ENCODE measurements at places on chromosomes 2 and 18.

- DNase-seq = no peak
Observed at GRCh38 chr2:226971770-226972169, 135.9 kb downstream of the RHBDD1 start.

DNA sequence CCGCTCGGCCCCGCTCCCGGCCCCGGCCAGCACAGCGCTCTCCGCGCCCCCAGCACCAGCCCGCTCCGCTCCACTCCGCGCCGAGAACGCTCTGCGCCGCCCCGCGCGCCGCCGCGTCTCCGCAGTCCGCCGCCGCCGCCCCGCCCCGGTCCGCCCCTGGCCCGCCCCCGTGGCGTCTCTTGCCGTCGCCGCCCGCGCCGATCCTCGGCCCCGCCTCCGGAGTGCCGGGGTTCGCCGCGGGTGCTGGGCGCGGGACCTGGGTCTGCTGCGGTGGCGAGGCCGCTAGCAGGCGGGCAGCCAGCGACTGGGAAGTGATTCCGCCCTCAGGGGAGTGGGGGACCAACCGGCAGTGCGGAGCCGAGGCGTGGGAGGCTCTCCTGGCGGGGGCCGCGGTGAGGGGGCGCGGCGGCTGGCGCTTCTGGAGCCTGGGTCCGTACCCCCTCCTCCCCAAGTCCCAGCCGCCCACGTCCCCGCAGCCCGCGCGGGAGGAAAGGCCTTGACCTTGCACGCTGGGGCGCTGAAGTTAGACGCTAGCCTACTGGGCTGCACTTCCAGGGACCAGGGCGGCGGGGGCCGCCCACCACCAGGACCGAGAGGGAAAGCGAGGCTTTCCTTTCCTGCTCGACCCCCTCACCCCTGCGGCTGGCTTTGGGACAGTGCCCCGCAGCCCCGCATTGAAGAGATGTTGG, at the start of gene HS6ST1:
Gene HS6ST1, minus strand, starts transcription at position 93 of the 689 bp plus-strand sequence. CDS start 305 bp downstream, outside the sequence.
- DNase-seq = peak; percentile 85

DNA sequence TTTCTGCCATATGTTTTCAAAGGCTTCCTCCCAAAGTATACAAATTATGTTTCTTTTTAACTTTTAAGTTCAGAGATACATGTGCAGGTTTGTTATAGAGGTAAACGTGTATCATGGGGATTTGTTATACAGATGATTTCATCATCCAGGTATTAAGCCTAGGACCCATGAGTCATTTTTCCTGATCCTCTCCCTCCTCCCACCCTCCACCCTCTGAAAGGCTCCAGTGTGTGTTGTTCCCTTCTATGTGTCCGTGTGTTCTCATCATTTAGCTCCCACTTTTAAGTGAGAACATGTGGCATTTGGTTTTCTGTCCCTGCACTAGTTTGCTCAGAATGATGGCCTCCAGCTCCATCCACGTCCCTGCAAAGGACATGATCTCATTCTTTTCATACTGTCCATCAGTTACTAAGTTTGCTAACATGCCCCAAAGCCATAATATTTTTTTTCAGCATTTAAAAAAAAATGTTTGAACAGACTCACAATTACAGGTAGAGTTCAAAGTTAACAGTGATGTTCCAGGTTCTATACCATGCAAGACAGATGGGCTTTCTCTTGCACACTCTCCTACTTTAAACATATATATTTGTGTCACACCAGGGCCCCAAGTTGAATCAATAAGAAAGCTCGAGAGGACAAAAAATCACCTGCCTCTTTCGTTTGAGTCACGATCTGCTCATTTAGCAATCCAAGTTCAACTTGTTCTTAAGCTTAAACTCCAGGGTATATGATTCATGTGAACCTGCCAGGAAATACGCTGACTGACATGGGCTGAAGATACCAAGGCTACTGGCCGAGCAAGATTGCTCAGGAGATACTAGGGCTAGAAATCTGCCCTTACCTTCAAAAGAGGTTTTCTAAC, 77.6 kb downstream of the AP1S3 start:
- DNase-seq = no peak

DNA sequence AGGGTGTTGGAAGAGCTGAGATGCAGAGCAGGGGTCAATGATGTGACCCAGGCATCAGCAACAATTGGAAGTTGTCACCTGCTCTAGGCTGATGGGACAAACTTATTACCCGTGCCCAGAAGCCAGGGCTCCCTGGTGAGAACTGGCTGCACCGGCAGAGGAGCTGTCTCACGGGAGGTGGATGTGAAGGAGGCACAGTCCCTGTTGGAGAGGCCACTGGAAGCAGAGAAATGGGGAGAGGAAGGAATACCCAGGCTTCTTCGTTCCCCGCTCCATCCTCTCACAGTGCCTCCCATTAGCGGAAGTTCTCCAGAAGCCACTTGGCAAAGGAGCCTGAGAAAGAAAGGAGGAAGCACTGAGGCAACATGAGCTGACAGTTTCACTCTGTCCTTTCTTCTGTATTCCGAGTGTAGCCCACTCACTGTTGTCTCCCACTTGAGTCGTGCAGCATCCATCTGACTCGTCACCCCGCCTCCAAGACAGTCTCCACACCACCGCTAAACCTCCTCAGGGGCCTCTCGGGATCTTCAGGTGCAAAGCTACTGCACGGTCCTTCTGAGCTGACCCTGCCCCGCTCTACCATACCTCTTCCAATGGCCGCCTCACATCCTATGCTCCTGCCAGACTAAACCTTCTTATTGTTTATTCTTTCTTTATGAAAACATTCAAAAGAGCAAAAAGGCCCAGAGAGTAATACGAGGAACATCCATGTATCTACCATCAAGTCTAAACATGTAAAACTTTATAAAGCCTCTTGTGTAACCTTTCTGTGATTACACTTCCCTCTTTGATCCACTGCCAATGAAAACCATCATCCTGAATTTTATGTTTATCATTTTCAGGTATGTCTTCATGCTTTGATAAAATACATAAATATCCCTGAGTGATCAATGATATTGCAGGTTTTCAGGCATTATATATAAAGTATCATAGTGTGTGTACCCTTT, 19.1 kb upstream of the AFTPH start:
- DNase-seq = no peak

GRCh38 chr2:177052471-177052870, 160.1 kb upstream of the HNRNPA3 start:
- no peak for DNase-seq

GRCh38 chr2:12613137-12613835, 103.5 kb upstream of the TRIB2 start:
- DNase-seq = no peak

DNA sequence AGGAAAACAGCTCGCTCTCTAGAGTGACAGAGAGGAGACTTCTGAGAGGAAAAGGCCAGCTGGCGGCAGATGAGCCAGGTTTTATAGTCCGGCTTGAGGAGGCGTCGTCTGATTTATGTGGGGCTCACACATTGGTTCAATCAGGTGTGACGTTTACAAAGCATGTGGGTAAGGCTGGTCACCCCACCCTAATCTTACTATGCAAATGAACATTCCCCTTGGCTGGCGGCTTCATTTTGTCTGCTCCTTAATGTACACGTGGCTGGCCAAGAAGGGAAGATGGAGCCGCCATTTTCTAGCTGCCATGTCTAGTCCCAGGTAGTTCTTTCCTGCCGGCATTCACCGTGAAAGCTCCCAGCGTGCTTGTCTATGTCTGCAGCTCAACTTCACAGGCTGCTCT, 299.1 kb upstream of the SPRED2 start:
- no peak for DNase-seq

GRCh38 chr2:85053802-85054201, 79.4 kb upstream of the TCF7L1 start:
- peak; percentile 2 for DNase-seq

DNA sequence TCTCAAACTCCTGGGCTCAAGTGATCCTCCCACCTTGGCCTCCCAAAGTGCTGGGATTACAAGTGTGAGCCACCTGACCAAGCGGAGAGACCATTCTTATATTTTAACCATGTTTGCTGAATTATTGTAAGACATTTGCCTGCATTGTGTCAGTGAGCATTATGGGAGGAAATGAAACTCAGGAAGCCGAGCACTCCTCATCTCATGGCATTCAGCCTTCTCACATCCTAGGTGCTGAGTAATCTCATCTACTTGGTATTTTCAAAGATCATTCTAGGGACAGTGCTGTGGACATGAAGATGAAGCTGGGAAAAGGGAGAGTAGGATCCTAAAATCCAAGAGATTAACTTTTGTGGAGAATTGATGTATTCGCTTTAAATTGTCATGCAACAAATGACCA, 66.1 kb downstream of the NAPG start:
- no peak for DNase-seq

DNA sequence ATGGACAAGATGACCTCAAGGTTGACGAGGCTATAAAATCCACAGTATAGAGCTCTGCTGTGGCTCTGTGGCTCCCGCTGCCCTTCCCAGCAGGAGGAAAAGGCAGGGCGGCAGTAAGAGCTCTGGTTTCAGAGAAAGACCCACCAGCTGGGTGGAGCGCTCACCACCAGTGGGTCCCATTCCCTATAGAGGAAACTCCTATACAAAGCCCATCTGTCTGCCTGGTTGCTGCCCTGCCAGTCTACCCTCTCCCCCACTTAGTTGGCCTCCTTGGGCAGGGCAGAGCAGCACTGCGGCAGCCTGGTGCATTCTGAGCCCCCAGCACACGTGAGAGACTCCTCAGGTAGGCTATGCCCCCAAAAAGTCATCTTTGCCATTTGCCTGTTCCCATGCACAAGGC, 26.5 kb downstream of the TNS1 start:
- no peak for DNase-seq

- no peak for DNase-seq
Observed at GRCh38 chr2:18119883-18120282, 241.4 kb downstream of the KCNS3 start.

DNA sequence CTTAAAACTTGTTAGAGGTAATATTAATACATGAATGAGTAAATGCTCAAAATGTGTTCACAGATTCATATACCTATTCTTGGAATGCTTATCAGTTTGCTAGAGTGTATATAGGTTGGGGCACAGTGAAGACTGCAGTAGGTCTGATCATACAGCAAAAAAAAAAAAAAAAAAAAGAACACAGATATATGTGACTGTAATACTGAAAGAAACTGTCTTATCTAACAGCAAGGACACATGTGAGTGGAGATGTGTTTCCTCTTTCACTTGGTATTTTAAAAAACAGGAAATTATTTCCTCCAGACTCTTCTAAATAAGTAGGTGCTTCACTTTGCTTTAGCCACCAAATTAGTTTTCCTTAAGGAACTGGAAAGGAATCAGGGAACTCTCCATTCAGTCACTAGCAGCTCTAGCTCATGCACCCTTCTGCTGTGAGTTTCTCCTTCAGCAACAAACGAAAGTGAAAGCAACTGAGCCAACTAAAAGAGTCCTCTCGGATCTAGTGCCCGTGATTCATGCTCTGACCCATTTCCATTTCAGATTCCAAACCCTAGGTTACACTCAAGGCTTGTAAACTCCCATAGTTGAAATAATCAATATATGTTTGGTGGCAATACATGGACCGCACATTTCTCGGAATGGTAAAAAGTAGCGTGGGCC, 98.5 kb downstream of the DSEL start:
- no peak for DNase-seq

DNA sequence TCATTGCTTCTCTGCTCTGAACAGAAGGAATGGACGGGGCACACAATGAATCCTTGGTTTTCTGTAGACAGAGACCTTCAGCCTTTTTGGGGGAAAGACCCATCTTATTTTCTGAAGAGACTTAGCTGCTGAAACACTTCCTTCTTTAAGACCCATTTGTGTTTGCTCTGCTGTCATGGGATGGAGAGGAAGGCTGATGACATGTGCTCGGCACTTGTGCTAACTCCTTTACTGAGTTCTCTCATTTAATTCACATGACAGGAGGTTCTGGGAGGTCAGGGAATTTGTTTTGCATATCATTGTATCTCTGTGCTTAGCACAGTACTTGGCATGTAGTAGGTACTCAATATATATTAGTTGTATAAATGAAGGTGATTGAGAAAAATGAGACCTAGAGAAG, 39.0 kb downstream of the OXER1 start:
- no peak for DNase-seq

- DNase-seq = no peak
Observed at GRCh38 chr18:59893971-59894370, 5.8 kb upstream of the PMAIP1 start.

GRCh38 chr2:111100765-111101162, 19.9 kb upstream of the BCL2L11 start:
- no peak for DNase-seq

GRCh38 chr2:73283545-73284295, 558 bp downstream of the FBXO41 start:
- DNase-seq = no peak

GRCh38 chr2:197339016-197339415, 28.4 kb upstream of the ANKRD44 start:
- DNase-seq = no peak

DNA sequence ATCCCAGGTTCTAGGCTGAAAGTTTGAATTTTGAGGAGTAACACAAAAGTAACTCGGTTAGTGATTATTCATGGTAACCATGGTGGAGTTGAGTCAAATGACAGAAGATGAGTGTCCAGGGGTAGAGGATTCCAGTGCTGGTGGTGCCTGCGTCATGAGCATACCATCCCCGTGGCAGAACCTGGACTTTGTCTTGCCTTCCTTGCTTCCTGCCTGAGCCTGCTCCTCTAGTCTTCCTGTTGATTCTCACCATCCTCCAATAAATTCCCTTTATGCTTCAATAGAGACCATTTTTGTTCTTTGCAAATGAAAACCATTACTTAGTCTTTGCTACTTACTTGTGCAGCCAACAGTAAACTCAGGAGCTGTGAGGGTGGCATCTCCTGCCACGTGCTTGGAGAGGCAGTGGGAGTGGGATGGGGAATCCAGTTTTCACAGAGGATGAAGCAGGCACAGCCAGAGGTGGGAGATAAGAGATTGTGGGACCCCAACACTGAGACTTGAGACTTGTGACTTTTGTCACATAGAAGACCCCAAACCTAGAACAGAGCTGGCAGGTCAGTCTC, 4.1 kb upstream of the YES1 start:
- DNase-seq = no peak

GRCh38 chr2:37827455-37827854, 97.6 kb upstream of the RMDN2 start:
- DNase-seq = no peak

DNA sequence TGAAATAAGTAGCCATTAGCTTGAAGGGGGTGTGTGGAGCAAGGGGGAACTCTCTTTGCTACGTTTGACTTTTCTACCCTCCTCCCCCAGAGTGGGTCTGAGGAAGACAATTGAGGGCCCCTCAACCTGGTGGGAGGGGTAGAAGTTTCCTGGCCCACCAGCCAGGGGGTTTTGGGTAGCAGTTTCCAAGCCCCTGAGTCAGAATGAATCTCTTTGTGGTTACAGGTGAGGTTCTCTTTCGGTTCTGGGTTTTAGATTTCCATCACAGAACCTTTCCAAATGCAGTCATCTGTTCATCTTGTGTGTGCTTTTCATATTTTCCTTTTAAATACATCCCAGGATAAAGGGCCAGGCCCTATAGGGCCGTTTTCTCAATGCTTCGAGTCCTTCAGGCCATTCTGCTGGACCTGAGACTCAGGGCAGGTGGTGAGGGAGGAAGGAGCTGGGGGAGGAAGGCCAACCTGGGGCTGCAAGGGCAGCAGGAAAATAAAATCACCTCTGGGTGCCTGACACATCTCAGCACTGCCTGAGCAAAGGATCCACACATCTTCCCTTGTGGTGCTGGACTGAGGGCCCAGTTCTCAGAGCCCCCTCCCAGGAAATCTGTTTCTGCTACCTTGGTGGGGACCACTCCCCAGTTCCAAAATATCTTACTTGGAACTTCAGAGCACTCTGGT, 4.7 kb downstream of the LBH start:
- DNase-seq = no peak

Measured in stimulated activated CD8-positive, alpha-beta memory T cell treated with anti-CD3 and anti-CD28 coated beads, Interleukin-4, amount 100 ng/mL, for 24 hours (primary cell).